NCI-H187 treated with DMSO at 0.1 percent for 48 hours (cell line): ENCODE measurements at places on chromosomes 2 and 18.

GRCh38 chr2:150413910-150414309, 73.6 kb downstream of the RND3 start:
- no peak for DNase-seq

DNA sequence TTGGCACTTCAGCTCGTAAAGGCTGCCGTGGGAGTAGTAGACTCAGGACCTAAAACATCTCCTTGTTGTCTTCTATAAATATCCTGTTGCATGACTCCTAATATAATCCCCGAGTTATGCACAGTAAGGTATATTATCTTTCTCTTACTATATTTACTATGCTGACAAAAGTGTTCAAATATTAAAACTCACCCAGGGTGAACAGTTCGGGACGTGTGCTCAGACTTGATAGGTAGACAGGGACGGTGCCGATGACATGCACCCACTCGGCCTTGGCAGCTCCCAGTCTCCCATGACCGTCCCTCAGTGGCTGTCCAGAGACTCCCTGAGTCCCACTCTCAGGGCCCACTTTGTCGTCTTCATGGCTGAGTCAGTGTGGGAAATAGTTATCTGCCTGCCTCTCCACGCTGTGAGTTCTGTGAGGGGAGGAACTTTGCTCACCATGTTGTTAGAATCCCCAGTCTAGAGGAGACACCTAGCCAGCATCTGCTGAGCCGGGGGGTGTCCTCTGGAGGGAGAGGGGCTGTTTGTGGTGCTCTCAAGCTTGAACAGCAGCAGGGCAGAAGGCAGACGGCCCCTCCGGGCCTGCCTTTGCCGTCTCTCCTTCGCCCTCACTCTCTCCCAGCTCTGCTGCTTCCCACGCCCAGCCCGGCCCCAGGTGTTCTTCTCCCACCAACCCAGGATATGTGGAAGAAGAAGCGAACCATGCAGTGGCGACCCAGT, 75.0 kb downstream of the DGKD start:
- DNase-seq = no peak

GRCh38 chr2:239854596-239854995, 170.5 kb downstream of the NDUFA10 start:
- no peak for DNase-seq

DNA sequence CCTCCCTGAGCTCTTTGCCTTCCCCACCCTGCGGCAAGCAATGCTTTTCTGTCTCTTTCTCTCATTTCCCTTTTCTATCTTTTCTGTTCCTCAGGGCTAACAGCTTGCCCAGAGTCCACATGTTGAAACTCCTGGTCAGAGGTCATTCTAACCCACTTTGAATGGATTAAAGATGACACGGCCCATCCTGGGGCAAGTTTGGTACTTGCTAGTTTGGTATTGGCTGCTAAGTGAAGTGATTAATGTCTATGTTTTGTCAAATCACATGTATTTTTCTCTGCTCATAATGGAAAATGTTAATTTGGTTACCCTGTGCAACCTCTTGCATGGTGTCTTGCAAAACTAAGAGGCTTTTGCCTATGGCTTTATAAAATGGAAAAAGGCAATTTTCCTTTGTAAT, 960.2 kb downstream of the CNTNAP5 start:
- no peak for DNase-seq

DNA sequence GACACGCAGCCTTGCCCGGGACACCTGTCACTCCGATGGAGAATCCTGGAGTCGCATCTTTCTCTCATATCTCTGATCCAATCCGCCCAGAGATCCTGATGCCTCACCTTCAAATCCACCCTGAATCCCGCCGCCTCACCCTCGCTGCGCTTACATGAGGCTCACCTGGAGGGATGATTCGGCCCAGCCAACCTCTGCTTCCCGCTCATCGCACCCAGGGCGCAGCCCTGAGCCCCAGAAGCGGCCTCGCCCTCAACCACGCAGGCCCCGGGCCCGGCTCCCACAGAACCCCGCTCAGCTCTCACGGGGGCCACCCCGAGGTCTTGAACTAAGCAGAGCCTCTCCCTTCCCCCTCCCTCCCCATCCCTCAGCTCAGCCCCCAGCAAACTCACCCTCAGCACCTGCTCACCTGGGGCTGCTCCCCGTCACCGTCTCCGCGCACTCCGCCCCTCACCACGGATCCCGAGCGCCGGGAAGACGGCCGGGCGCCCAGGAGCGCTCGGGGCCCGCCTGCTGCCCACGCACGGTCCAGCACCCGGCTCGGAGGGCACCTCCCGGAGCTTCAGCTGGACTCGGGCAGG, 160.0 kb downstream of the NDUFA10 start:
- no peak for DNase-seq

GRCh38 chr2:184444217-184444616, 154.1 kb upstream of the ZNF804A start:
- no peak for DNase-seq

DNA sequence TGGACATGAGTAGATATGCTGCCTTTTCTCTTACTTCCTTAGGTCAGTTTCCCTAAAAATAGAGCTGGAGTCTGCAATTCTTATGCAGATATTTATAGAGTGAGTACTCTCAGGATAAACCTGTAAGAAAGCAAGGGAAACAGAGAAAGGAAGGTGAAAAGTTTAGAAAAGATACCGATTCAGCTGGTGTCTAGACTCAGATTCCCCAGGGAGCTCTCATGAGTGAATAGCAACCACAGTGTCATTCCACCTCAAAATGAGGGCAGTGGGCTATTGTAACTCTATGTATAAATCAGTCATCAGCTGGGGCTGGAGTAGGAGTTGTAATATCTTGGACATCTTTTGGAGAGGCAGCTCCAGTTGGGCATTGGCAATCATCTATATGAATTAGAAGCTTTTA, 1485.1 kb upstream of the TMEFF2 start:
- DNase-seq = no peak

- DNase-seq = no peak
Measured at GRCh38 chr18:62730941-62731340, 15.6 kb downstream of the PHLPP1 start.

GRCh38 chr2:4979111-4979510, 713.1 kb upstream of the SOX11 start:
- no peak for DNase-seq

DNA sequence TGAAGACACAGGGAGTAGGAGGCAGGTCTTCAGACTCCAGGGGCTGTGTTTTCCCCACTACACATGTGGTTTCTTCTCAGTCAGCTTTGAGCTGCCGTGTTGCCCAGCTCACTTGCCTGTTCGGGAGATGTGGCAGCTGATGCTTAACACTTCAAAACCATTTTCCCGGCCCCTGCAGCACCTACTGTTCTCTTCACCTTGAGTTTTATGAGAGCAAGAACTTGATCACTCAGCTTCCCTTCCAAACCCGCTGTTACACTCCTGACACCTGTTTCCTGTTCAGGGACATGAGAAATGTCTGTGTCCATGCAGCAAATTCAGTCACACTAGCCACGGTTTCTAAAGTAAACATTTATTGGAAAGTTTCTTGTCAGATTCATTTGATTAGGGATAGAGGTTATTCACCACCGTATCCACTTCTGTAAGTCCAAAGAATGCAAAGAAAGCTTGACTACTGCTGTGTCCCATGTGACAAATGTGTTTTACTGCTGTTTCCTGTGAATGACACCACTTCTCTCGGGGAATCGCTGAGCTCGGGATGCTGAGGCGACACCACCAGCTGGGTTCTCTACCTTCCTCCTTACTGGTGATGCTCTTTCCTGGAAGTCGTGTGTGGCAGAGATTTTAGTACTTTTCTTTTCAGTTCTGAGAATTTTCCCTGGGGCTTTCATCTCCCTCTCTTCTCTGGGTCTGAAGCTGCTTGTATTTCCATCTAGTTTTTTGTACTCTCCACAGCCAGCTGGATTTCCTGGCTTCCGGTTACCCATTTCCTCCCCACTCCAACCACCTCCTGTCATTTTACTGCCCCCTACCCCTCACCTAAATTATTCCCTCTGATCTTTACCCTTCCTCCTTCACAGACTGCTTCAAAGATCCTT, 91.7 kb downstream of the KLF7 start:
- no peak for DNase-seq

GRCh38 chr18:8989855-8990254, 112.6 kb upstream of the NDUFV2 start:
- DNase-seq = no peak

DNA sequence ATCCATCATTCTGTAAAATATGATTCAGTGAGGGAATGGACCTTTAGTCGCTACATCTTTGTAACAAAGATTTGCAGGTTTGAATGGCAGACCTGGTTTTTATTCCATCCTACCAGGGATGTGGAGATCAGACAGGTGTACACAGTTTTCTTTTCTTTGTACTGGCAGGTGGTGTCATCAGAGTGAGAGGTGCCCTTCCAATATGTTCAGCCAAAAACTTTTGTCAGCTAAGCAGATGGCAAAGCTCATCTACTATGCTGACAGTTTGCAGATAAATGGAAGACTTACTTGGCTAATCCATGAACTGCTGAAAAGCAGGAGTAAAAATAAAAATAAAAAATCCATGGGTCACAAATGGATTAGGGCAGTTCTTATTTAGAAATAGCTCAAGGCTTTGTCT, 185.5 kb upstream of the DOK6 start:
- no peak for DNase-seq

- no peak for DNase-seq
Measured at GRCh38 chr2:45567288-45567963, 43.6 kb downstream of the SRBD1 start.

DNA sequence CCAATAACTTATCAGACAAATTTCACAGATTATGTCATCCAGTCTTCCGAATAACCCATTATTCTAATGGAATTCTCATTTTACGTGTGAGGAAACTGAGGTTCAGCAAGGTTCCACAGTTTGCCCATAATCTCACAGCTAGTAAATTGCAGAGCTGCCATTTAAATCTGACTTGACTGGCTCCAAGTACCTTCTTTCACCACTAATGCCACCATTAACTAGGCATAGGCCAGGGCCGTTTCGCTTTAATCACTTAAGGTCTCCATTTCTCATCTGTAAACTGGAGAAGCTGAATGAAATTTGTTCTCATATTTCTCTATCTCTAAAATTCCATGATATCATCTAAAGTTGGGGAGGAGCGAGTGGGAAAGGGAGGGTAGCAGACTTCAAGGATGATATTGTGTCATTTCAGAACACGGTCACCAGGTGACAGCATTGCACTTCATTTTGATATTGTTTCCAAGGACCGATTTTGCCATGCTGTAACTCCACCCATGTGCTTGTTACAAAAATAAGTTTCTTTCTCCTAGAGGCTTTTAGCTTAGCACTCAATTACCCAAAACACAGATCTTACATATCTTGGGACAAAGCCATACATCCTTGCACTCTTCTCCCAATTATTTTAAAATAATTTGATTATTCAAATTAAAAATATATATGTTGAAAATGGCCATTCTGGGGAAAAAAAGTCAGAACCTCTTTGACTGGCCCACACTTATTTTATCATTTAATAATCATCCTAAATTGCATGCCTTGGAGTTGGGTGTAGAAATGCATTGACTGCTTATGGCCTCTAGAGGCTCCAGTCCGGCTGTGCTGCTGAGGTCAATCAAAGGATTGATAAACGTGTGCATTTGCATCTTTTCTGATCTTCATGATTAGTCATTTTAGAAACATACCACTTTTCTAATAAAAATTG, 123.8 kb downstream of the AKAIN1 start:
- no peak for DNase-seq

DNA sequence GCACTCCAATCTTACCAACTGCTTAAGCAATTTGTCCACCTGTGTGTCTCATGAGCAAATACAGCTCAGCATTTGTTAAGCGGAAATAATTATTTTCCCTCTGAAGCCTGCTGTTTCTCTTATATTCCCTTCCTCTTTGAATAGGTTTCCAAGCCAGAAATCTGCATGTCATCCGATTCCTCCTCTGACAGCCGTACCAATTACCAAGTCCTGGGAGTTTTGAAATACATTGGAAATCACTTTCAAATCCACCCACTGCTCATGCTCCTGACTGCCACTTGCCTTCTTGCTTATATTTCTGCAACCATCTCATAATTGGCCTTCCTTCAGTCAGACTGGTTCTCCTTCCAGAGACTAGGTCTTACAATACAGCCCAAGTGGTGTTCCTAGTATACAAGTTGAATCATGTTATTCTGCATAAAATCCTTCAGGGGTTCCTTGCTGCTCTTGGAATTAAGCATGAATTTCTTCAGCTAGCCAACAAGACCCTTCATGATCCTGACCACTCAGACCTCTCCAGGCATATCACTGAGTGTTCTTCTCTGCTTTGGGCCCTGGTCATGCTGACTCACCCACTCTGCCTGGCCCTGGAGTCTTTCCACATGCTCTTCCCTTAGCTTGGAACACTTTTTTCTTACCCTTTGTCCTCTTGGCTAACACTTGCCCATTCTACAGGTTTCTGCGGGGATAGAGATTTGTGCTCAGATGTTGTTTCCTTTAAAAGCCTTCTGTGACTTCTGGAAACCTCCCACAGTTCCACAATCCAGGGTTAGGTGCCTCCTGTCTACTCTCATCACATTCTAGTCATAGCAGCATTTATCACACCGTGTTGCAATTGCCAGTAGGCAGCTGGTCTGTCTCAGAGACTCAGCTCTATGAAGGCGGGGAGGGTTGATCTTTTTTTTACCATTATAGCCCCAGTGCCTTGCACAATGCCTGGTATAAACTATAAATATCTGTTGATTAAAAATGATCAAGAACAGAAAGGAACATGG, 157.6 kb downstream of the ARL6IP6 start:
- no peak for DNase-seq

DNA sequence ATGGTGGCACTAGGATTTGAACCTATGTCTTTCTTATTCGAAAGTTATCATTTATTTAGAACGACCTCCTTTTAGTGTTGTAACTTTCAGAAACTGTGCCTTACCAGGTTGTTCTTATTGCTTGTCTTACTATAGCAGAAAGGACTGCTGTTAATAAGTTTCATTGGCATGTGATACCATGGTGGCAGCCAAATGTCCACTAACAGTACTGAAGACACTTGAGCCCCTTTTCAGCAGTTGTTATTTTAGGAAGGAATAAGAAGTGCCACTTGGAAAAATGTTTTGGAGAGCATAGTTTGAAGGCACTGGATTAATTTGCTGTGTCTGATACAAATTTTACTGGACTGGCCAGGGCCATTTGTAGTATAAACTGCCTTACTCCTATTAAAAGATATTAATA, 37.7 kb downstream of the CEP192 start:
- DNase-seq = no peak

- peak; percentile 9 for DNase-seq
Measured at GRCh38 chr2:42196403-42197267, 27.5 kb downstream of the EML4 start.

DNA sequence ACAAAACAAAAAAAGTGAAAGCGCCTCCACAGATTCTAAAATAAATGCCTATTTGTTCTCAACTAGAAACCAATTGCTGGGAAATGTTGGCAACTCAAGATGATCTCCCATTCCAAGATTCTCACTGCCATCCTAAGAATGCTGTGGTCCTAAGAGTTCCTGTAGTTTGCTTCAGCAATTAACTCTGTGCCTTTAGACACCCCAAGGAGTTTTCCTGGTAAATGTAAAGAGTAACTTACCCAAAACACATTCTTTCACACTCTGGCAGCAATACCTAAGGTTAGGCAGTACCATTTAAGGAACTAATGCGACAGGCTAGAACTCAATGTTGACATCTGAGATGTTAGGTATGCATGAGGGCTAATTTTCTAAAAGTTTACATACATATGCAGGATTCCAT, 58.8 kb upstream of the TANK start:
- no peak for DNase-seq
